ENCODE measurements at places on chromosomes 3 and 15. TPM values are rescaled to one million over a fixed set of nuclear protein-coding genes. Genes with fewer than 3 reads are reported as not detected.

GRCh38 chr3:179450901-179451264, 387 bp downstream of the GNB4 start:
- no peak for DNase-seq

DNA sequence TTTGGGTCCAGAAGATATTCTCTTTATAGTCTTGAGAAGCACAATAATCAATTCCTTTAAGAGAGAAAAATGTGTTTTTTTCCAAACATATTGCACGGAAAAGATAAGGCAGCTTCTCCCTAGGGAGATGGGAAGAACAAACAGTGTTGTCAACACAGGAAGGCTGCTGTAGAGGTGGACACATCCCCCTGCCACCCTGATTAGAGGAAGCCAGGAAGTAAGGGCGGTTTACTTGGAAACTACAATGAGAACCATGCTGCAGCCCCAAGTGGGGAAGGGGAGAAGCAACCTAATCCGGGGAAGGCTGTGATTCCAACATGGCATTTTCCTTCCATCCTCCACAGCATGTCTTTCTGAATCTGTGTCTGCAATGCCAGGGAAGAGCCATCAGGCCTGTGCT, 256.9 kb upstream of the TGFBR2 start:
- no peak for DNase-seq

DNA sequence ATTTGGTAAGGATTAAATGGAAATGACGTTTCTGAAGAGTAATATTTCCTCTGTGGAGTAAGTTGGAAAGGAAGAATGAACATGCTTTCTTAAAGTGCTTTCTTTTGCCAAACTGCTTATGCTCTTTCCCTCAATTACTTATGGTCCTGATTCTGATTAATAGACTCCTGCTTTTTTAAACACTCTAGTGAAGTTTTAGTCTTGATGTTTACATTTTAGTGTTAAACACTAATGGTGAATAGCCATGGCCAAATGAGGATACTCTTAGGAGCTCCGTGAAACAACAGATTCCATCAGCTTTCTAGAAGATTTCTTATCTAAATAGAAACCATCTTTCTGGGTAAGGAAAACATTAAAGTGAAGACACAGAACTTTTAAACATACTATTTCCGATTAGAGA, 117.6 kb downstream of the P3H2 start:
- no peak for DNase-seq

Gene GRK7
- total RNA-seq = not detected

Gene CHRNA3
- not detected for total RNA-seq

Gene ZBTB20
- total RNA-seq = 1.8 TPM

Gene LMCD1
- total RNA-seq = 1.8 TPM

All from activated T-cell treated with anti-CD3 and anti-CD28 coated beads, Interleukin-2, amount 50 U/mL, for 4 hours (primary cell).